ENCODE measurements at places on chromosomes 5 and 9.

- DNase-seq, result no peak
Measured at GRCh38 chr5:113357696-113358476, 76.9 kb downstream of the TSSK1B start.

GRCh38 chr5:168347368-168348083 is 56.1 kb downstream of the WWC1 start:
- DNase-seq, result no peak

- no peak for DNase-seq
Measured at GRCh38 chr5:169171515-169171914, 129.4 kb downstream of the SLIT3 start.

- no peak for DNase-seq
Measured at GRCh38 chr5:159667286-159667685, 249.0 kb upstream of the ADRA1B start.

GRCh38 chr9:20550326-20550725 is 72.0 kb downstream of the MLLT3 start:
- DNase-seq, result no peak

DNA sequence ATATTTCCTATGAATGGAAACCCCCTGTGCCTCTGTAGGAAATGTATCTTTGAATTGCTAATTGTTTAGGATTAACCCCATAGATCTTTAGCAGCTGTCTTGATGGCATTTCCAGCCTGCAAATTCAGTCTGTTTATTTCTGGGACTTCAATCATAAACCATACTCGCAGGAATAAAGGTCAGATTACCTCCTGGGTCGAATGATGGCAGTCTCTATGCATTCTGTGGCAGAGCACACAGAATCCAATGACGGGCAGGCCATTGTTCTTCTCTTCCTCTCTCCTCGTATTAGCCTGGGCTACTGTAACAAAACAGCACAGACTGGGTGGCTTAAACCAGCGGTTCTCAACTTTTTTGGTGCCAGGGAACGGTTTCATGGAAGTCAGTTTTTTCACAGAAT is 199.9 kb downstream of the PCSK5 start:
- DNase-seq, result no peak

- DNase-seq, result no peak
Measured at GRCh38 chr9:113651896-113652295, 188.4 kb downstream of the RGS3 start.

DNA sequence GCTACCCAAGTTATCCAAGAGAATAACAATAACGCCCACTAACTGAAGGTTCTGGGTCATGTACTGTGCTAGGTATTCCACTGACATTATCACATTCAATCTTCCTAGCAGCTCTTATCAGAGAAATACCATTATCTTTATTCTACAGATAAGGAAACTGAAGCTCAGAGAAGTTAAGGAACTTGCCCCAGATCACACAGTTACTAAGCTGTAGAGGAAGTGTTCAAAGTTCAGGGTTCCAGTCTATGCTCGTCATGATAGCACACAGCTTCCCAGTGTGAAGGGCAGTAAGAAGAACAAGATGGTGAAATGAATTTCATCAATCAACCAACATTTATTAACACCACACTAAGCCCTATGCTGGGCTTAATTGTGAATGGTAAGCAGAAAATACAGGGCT is 29.6 kb downstream of the ELOVL7 start:
- DNase-seq, result no peak

DNA sequence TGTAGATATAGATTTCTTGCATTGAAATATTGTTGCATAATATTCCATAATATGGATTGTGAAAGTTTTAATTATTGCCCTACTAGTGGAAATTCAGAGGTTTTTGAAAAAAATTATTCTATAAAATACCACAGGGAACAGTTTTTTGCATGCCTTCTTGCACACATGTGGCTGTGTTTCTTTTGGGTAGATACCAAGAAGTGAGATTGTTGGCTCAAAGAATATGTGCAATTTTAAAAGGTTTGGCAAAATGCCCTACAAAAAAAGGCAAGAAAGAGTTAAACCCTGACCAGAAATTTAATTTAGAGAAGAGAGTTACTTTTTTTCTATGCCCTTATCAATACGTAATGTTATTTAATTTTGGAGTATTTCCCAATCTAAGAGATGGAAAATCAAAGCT is 270.8 kb upstream of the DAPK1 start:
- DNase-seq, result no peak

DNA sequence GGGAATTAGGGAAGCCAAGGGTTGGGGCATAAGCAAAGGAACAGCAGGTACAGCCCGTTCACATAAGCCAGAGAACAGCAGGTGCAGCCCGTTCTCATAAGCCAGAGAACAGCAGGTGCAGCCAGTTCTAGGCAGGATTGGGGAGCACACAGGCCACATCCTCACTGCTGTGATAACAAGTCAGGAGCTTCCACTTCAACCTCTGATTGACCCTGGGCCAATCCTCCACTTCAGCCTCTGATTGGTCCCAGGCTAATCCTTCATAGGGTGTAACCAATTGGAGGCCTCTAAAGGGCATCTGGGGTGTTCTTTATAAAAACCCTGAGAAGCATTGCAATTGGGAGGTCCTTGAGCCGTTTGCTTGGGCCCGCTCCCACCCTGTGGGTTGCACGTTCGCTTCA is 27.5 kb downstream of the CEL start:
- no peak for DNase-seq

DNA sequence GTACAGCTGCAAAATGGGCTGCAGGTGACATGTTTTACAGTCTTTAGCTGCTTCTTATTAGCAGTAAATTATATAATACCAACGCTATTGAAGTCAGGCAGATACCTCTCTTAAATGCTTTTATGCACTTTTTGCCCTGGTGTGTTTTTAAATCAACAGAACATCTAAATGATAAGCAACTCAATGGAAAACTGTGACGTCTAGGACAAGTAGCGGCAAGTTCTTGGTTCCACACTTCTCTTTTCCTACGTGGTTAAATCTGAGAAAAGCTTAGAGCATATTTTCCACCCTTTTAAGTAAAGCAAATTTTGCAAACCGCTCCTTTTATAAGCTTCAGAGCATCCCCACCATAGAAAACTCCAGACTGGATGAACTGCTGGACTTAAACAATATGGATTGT is 58.1 kb downstream of the CEMIP2 start:
- no peak for DNase-seq

GRCh38 chr9:112326194-112326593 is 7.2 kb downstream of the PTBP3 start:
- DNase-seq, result no peak

DNA sequence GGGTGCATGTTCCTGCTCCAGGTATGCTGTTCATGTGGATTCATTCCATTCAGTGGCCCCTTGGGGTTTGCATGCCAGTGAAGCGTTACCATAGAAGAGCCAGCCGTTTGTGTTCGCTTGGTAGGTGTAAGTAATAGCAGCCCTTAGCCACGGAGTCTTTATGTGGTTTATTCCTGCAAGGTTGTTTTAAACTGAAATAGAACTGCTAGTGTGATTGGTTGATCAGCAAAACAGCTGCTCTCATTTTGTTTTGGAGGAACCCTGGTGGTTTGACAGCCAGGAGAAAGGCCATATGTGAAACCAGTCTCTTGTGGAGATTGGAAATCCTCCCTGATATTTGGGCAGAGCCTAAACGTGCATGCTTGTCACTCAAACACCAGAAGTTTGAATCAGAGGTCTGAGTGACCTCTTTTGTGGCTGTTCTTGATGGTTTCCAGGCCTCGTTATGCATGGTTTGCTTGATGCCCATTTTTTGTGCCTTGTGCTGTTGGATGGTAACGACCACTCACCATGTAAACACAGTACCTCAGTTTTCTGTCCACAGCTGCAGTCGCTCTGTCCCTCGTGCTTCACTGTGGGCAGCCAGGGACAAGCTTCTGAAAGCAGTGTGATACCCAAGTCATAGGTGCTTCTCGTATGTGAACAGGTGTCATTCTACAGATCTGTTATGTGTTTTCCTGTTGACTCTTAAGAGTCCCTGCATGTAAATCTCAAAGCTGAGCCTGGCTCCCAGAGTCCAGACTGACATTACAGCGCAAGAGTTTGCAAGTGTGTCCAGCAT is 58.3 kb upstream of the NXNL2 start:
- no peak for DNase-seq

GRCh38 chr9:123567013-123567412 is 211.0 kb downstream of the CRB2 start:
- no peak for DNase-seq

GRCh38 chr5:81530919-81531318 is 137.0 kb upstream of the ACOT12 start:
- DNase-seq, result no peak

- DNase-seq, result no peak
Measured at GRCh38 chr9:137968235-137968634, 90.7 kb downstream of the CACNA1B start.

DNA sequence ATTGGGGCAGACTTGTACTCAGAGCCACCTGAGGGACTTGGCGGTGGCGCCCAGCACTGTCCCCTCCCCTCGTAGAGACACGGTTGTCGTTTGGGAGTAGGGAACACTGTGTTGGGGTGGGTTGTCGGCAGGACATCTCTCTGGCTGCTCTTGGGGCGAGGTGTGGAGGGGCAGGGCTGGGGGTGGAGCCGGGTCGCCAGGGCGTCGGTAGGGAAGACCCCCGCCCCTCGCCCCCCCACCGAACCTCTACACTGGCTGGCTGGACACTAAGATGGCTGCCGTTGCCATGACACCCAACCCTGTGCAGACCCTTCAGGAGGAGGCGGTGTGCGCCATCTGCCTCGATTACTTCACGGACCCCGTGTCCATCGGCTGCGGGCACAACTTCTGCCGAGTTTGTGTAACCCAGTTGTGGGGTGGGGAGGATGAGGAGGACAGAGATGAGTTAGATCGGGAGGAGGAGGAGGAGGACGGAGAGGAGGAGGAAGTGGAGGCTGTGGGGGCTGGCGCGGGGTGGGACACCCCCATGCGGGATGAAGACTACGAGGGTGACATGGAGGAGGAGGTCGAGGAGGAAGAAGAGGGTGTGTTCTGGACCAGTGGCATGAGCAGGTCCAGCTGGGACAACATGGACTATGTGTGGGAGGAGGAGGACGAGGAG is 778 bp downstream of the TRIM41 start:
- DNase-seq, result no peak

- DNase-seq, result no peak
Measured at GRCh38 chr5:64285188-64286130, 119.8 kb downstream of the RNF180 start.

DNA sequence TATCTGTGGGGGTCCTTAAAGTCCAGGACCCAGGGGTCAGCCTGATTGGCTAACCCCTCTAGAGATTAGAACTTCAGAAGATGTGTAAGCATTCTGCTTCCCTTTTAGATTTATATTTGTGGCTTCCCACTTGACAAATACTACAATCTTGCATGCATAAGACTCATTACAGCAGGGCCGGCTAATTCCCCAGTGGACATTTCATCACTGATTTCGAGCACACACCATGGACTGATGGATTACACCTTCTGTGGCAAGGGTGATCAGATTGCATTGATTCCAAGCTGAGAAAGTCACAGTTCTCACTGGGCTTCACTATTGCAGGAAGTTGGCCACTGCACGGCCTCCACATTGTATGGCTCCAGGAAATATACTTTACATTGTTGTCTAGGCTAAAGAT is 65.8 kb upstream of the DAPK1 start:
- no peak for DNase-seq

- no peak for DNase-seq
Measured at GRCh38 chr9:110143950-110144545, 63.9 kb downstream of the C9orf152 start.

DNA sequence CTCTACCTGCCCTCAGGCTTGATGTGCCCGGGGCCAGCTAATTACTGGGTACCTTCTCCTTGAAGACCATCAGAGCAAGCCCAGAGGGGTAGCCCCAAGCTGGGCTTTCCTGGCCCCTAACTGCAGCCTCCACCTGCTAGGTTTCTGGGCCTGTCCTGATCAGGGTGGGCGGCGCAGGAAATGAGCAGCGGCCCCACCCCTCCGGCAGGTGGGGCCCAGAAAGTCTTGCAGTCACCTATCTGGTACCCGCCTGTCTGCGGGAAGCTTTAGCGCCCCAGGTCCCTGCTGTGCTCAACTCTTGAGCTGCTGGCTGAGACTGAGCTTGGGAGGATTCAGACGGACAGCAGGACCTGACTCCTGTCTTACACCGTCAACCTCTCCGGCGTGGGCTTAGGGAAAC is 37.1 kb upstream of the LHX2 start:
- no peak for DNase-seq

- DNase-seq, result no peak
Measured at GRCh38 chr5:33490071-33490665, 49.4 kb downstream of the TARS1 start.

- no peak for DNase-seq
Measured at GRCh38 chr5:31470608-31471007, 61.3 kb downstream of the DROSHA start.

DNA sequence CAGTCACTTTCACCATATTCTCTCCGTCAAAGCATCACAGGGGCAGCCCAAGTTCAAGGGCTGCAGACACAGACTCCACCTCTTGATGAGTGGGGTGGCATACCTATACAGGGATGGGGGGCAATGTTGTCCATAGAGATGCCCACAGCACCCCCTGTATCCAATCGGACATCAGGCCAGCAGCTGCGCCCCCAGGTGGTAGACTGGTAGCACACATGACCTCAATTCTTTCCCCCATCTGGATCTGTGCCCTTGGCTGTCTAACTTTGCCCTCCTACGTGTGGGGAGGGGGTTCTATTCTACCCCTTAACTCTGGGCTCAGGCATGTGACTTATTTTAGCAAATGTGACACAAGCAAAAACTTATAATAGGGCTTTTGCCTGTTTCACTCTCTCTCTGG is 84.0 kb upstream of the SLC25A48 start:
- DNase-seq, result no peak

GRCh38 chr9:126343271-126343700 is 16.7 kb downstream of the MVB12B start:
- no peak for DNase-seq

DNA sequence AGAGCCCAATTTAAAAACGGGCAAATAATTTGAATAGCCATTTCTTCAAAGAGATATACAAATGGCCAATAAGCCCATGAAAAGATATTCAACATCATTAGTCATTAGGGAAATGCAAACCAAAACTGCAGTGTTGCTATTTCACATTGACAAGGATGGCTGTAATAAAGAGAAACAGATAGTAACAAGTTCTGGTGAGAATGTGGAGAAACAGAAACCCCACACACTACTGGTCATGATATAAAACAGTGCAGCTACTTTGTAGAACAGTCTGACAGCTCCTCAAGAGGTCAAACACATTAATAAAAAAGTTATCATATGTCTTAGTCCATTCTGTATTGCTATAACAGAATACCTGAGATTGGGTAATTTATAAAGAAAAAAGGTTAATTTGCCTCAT is 237.0 kb upstream of the GRAMD2B start:
- no peak for DNase-seq

DNA sequence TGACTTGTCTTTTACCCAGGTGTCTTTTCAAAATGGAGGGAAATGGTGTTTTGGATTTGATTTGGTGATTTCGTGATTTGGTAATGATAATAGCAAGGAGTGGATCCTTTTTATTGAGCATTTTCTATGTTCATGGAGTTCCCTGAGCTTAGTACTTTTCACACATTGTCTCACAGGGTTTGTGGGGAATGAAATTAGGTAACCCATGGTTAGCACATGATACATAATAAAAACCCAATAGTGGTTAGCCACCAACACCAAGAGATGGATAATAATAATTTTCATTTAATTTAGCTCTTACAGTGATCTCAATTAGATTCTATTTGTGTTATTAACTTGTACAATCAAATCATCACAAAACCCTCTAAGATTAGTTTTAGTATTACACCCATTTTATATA is 65.4 kb downstream of the ARHGAP26 start:
- DNase-seq, result no peak

Data from SW 1271 (cell line).